ENCODE measurements at places on chromosomes 4 and X.
A peak's percentile ranks its signal among the peaks of the same experiment; 100 is the strongest.

GRCh38 chr4:70110917-70111316, 43.1 kb upstream of the PRR27 start:
- DNase-seq: no peak

DNA sequence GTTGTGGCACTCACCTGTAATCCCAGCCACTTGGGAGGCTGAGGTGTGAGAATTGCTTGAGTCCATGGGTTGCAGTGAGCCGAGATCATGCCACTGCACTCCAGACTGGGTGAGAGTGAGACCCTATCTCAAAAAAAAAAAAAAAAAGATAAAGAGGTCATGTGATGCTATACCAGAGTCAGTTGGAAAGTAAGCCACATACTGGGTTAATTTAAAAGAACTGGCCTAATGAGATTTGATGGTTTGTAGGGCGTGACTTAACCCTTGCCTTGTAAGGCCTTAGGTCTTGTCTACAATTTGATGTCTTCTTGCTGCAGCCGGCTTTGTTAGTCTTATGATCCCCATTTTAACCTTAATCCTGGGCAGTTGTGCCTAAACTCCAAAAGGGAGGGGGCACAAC, 5.2 kb downstream of the MGST2 start:
- no peak for DNase-seq

DNA sequence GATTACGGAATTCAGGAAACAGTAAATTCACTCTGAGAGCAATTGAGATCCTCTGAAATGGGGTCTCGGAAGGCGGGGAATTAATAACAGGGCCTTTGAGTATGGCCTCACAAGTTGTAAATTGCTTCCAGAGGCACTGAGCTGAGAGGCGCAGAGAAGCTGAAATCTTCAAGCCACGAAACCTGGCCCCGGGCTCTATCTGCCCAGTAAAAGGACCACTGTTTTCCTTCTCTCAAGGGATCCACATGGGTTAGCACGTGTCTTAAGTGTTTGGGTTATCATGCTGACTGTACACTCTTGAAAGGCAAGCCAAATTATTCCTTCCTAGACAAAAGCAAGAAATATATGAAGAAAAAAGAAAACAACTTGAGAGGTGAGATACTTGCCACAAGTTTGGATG, 1012.9 kb upstream of the FTHL17 start:
- DNase-seq: no peak

- DNase-seq: no peak
Measured at GRCh38 chr4:19429684-19430083, 822.0 kb upstream of the SLIT2 start.

DNA sequence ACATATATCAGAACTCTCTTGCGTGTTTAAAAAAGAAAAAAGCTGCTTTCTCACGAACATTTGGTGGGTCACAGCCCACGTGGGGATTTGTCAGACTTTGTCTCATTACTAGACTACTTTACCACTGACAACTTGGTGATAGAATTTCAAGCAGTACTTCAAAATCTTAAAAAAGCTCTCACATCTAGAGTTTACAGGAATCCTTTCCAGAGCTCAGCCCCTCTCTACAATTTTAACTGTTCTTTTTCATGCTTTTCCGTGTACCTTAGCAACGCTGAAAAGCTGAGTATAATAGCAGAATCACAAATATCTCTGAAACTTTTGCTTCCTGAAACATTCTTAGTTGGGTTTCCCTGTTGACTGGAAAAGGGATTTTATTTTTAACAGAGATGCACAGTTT, 50.2 kb downstream of the SMAD1 start:
- no peak for DNase-seq

DNA sequence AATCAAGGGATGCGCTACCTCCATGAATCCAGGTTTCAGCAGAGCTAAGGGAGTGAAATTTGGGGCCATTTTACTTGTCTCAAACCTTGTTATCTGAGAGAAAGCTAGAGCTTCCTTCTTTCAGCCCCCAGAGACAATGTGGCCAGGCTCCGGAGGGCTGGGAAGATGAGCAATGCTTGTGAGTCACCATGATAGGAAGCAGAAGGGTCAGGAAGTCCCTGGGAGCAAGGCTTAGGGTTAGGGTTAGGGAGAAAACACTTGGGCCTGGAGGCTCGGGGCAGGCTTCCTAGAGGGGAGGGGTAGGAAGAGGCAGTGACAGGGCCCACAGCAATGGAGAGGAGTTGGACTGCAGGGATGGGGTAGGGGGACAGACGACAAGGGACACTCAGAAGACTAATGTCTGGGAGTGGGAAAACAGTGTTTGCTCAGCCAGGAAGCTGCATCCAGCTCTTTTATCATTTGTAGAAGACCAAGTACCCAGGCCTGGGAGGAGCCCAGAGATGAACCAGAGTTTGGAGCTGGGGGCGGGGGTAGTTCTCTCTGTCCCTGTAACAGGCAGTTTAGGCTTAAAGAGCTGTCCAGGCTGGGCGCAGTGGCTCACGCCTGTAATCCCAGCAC, 16.4 kb upstream of the PORCN start:
- peak; percentile 46 for DNase-seq

DNA sequence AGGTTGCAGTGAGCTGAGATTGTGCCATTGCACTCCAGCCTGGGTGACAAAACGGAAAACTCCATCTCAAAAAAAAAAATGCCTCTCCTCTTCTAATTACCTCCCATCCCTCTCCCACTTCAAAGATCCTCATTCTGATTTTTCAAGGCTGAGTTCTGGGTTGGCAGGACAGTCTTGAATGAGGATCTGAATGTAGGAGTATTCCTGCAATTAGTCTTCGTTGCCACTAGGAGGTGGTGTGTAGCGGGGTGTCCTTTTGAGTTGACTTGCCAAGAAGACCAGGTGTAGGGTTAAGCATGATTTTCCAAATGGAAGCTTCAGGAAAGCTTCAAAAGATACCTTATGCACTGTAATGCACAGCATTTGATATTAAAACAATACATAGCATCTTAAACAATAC, 169.9 kb downstream of the ASMT start:
- DNase-seq: no peak

DNA sequence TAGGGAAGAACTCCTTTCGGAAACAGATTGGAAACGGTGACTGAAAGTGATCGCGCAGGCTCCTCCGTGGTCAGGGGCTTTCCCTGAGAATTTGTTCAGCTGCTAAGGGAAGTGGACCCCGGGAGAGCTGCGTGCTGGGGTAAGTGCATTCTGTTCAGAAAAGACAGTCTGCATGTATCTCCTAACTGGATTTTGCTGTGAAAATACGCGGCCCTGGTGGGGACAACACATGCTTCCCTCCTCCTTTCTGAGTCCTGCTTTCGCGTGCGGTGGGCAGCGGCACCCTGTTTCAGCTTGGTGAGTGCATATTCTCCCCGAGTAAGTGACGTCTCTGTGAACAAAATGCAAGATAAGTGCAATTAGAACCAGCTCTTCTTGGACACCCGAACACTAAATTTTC, 195.6 kb downstream of the STIM2 start:
- no peak for DNase-seq

- no peak for DNase-seq
Measured at GRCh38 chr4:27830251-27830650, 969.6 kb downstream of the STIM2 start.

GRCh38 chr4:1113311-1114009, at the start of gene RNF212:
RNF212 (minus strand) TSS chr4:1113564; CDS start chr4:1113464, 100 bp downstream.
- peak; percentile 11 for DNase-seq

DNA sequence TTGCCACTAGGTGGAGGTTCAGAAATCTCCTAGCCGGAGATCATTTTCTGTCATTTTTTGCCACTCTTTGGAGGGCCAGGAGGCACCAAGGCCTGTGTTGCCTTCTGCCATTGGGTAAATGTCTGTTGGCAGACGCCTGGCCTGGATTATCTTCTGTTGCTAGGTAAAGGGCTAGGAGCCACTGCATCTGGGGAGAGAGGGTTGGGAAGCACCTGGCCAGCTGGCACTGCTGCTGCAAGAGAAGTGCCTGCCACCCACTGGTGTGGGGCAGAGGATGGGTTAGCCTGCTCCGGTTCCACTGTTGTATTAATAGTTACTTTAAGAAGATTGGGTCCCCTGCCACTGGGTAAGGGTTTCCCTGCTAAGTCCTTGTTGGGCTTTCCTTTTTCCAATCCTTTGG, 58.1 kb downstream of the AWAT2 start:
- DNase-seq: no peak

GRCh38 chr4:176289561-176289960, 20.5 kb upstream of the ASB5 start:
- no peak for DNase-seq

DNA sequence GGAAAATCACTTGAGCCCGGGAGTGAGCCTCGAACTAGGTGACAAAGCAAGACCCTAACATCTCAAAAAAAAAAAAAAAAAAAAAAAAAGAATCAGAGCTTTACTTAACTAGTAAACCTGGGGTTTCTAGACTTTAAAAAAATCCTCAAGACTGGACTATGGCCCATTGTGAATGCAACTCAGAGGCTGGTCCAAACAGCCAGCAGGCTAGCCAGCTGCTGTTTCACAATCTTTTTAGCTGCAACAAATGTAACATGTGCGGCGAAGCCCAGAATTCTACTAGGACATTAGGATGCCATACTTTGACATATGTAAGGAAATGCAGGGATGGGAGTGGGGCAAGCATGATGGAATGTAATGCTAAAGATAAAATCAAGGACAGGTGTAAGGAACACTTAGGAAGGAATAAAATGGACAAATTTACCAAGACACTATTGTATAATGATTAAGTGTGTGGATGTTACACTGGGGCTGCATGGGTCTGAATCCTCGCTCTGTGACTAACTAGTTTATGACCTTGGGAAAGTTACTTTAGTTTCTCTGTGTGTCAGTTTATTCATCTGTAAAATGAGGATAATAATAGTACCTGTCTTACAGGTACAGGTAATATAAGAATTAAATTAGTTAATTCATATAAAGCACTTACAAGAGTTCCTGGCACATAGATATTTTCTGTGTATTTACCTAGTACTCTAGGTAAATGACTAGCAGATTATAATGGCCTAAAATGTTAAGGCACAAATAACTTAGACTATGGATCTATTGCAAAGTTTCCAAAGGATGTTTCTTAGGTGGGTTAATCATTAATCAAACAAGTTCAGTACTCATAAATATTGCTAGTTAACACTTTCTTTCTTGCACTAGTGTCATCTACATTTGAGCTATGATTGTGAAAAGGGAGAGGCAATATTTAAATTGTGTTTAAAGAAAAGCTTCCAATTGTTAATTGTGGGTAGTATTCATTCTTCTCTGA, 49.5 kb downstream of the HELQ start:
- no peak for DNase-seq

GRCh38 chrX:72141372-72142004, 9.8 kb upstream of the RTL5 start:
- DNase-seq: no peak

DNA sequence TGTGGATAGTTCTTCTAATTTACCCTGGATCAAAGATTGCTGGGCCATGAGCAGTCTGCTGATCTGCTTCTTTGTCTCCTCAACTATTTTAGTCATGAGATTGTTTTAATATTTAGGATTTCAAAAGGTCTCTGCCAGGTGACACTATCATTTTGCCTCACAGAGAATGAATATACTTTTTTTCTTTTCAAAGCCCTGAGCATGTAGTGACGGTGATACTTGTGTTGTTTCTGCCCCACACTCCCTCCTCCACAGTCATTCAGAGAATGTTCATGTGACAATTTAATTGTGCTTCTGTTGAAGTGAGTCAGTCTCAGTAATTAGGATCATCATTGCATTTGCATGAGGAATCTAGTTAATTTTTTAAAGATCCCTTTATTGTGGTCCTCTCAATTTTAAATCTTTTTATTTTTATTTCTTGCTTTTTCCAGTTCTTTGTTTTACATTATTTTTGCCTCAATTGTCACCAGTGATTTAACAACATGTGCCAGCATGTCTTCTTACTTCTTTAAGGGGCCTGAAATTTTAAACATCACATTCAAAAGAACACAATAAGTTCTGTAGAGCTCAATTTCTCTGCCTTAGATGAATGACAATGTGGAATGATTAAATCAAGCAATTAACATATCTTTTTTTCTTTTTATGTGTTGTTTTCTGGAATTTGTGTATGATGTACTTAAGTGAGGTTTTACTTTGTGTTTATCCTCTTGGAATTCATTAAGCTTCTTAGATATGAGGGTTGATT, 12.3 kb downstream of the MMRN1 start:
- no peak for DNase-seq

- DNase-seq: no peak
Measured at GRCh38 chr4:186400676-186401075, 134.7 kb downstream of the F11 start.

DNA sequence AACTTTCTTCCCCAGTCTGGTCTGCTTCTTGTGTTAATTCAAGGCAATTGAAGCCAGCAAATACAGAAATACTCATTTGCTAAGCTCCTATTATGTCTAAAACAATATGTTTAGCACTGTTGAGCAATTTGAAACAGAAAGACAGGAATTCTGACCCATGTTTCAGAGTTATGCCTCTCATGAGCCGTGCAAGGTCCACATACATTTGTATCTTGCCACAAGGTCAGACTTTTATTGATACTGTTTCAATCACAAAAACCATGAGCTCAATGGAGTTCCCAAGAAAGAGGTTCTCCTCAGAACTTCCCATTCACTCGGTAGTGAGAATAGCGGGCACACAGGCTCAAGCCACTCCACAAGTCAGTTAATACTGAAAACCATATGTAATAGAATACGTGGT, 47.6 kb upstream of the SPRY1 start:
- no peak for DNase-seq

DNA sequence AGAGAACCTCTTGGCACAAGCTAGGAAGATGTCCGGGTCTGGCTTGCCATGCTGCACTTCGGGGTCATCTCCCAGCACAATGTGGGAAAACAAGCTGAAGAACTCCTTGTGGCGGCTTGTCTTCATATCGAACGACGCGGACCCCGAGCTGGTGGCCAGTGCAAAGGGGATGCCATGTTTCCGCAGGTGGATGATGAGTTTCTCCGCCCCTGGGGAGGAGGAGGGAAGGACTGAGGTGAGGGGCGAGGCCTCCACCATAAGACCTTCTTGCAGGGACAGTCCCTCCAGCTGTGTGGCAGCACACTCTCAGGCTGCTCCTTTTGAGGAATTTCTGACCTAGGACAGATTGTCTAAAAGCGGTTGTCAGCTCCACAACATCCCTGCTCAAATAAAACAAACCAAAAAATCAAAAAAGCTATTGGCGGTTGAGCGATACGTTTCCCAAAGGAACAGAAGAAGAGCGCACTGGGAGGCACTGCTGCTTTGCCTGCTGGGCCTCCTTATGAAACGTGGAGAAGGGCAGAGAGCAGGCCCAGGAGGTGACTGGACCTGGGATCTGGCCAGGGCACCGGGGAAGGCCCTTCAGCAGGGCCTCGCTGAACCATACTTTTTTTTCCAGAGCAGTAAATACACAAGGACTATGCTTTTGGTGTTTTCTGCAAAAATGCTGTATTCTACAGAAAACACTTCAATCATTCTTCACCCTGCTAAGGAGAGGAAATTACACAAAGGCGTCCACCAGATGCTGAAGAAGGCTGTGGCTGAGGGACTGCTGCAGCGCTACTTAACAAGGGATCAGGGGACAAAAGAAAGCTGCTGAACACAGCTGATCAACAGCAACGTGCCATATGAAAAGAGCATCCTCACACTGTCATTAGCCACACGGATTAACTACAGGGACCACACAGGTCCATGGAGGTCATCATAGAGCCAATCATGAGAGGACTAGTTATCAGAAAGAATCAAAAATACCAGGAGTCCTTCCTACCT, 70.0 kb upstream of the STS start:
- DNase-seq: no peak

Measured in AG10803 (cell line).